Germinal center (tissue), 1 donor: ENCODE measurements at places on chromosomes 5 and 9.

DNA sequence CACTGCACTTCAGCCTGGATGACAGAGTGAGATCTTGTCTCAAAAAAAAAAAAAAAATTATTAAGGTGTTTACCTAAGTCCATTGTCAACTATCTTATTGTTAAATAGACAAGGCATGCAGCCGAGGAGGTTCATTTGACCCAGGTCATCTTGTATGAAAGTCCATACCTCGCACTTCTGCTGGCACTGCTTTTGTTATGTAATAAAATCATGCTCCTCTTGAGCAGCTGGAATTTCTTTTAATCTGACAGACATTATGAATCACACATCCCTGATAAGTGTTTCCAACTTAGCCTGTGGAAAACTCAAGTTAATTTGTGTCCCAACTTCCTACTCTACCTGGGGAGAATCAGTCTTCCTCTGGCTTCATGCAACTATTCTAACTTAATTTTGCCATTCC lies 315.6 kb upstream of the KLF4 start:
- no peak for DNase-seq

GRCh38 chr5:38468978-38469706 lies 87.3 kb downstream of the LIFR start:
- no peak for DNase-seq

DNA sequence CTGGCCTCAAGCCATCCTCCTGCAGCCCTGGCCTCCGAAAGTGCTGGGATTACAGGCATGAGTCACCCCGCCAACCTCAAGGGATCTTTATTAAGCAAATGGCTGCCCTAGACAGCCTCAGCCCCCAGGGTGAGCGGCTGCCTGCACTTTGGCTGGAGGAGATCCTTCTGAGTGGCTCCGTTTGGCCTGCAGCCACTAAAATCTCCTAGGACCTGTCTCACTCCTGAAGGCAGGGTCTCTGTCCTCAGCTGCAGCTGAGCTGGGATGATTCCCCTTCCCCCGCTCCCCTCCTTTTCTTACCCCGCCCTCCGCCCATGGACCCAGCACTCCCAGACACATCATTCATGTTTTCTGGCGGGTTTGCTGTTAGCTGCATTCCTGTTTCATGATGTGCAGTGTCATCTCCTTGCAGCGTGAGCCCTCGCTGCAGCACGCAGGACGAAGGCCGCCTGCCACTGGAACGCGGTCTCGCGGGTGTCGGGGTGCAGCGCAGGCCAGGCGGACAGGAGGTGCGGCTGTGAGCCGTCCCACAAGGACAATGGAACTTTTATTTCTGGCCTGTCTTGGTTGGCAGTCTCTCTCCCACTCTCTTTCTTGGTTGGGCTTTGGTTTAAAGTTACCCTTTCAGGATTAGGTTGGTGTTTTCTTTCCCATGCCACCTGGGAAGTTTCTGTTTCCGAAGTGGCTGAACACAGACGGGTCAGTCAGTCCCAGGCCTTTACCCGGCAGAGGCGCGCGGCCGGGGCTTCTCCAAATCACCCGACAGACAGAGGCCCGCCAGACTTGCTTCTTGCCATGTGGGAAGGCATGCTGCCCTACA lies 137.1 kb downstream of the FOXD1 start:
- no peak for DNase-seq

GRCh38 chr5:14640765-14641164 lies 23.8 kb upstream of the OTULIN start:
- no peak for DNase-seq

DNA sequence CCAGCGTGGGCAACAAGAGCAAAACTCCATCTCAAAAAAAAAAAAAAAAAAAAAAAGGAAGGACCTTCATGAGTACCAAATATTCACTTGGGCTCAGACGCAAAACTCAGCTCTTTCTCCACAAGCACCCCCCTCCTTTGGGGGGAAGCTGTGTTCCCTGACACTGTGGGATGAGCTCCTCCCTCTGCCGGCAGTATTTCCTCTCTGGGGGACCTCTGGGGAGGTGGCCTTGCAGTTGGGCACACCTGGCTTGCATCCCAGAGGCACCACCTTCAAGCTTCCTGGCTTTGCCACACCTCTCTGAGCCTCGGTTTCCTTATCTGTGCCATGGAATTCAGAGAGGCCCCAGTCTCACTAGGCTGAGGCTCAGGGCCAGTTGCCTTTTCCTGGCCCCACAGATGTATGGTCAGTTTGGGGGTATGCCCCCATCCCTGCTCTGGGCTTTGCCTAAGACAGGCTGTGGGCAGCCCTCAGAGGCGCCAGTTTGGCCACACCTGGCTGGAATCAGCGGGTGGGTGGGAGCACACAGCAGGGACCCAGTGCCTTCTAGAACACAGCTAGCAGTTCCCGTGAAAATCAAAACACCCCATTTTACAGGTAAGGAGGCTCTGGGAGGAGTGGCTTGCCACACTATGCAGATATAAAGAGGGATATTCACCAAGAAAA lies 157.5 kb upstream of the IER5L start:
- no peak for DNase-seq
